ENCODE measurements at places on chromosomes 7 and 10.

- DNase-seq, result no peak
Observed at GRCh38 chr10:70583669-70584037, 18.9 kb downstream of the PRF1 start.

DNA sequence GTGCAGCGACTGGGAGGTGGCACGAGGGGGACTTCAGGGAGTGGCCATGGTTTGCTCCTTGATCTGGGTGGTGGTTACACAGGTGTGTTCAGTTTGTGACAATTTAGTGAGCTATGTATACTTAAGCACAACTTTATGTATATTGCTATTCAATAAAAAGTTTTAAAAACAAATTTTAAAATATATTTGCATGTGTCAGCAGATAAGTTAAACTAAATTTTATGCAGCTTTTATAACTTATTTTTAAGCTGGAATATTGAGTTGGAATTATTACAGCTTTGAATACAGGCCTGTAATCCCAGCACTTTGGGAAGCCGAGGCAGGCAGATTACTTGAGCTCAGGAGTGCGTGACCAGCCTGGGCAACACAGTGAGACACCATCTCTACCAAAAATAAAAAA is 5.4 kb downstream of the BAIAP2L1 start:
- DNase-seq, result no peak

DNA sequence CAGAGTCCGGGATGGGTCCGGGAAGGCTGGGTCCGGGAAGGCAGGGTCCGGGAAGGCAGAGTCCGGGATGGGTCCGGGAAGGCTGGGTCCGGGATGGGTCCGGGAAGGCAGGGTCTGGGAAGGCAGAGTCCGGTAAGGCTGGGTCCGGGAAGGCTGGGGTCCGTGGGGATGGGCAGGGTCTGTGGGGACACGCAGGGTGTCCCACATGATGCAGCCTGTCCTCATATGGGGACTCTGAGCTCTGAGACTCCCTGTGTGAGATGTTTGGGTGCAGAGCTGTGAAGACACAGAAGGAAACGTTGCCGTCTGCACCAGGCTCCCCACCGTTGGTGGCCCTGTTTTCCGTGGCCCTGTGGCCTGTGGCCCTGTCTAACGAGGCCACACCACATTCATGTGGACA is 45.7 kb upstream of the ADGRA1 start:
- no peak for DNase-seq

GRCh38 chr10:36441557-36441956 is 683.8 kb upstream of the ANKRD30A start:
- no peak for DNase-seq

GRCh38 chr10:108696792-108697477 is 1226.4 kb downstream of the XPNPEP1 start:
- DNase-seq, result no peak

DNA sequence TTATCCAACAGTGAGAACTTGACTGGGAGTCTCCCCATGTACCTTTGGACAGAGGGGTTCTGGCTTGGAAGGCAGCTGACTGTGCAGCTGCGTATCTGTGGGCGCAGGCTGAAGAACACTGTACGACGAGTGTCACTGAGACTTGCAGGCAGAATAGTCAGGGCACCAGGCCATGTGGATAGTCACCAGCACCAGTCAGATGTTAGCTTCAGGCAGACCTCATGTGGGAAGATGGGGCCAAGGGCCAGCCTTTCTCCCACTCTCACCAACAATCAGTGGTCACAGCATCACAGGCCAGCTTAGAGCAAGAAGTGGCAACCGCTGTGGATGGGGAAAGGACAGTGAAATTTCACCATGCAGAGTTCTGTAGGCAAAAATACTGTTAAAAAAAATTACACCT is 43.4 kb upstream of the GJD4 start:
- DNase-seq, result no peak

DNA sequence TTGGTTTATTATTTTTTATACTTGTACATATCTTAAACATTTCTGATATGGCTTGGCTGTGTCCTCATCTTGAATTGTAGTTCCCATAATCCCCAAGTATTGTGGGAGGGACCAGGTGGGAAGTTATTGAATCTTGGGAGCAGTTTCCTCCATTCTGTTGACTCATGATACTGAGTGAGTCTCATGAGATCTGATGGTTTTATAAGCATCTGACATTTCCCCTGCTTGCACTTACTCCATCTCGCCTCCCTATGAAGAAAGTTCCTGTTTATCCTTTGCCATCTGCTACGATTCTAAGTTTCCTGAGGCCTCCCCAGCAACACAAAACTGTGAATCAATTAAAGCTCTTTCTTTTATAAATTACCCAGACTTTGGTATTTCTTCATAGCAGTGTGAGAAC is 207.7 kb downstream of the TPK1 start:
- no peak for DNase-seq

- DNase-seq, result no peak
Observed at GRCh38 chr7:30866939-30867338, 44.7 kb upstream of the AQP1 start.

DNA sequence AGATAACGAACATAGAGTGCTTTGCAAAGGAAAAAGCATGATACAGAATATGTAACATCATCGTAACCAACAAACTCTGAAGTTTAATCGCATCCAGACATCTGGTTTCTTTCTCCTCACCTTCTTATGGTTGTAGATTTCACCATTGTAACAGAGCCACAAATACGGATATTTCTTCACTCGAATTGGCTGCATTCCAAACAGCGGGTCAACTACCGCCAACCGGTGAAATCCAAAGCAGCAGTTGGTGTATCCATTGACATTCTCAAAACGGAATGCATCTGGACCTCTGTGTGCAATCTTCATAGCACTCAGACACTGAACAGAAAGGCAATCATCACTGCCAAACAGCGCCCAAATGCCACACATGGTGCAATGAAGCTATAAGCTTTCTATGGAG is 3.4 kb downstream of the ASNS start:
- no peak for DNase-seq

DNA sequence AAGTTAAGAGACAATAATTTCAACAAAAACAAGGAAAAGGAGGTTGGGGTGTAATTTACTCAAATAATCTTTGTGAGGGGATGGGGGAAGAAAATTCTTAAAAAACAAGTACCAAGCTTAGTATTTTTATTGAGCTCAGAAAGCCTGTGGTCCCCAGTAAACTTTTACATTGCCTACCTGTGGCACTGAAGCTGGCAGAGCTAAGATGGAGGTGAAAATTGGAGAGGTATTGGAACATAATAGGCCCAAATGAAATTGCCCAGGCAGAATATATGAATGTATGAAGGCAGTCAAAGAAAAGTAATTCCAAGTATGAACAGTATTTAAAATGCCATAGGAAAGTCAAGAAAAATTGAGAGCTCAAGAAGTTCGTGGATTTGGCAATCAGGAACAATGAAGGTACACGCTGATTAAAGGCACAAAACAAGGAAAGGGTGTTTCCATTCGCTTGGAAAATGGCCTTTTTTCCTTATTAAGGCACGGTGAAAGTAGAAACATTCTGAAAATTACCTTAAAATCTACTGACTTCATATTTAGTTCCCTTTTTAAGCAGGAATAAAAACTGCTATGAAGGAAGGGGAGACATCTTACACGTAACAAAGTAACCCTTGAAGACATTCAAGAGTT is 3.4 kb upstream of the KMT2E start:
- DNase-seq, result no peak

- DNase-seq, result no peak
Observed at GRCh38 chr10:124132306-124132705, 38.9 kb upstream of the CHST15 start.

DNA sequence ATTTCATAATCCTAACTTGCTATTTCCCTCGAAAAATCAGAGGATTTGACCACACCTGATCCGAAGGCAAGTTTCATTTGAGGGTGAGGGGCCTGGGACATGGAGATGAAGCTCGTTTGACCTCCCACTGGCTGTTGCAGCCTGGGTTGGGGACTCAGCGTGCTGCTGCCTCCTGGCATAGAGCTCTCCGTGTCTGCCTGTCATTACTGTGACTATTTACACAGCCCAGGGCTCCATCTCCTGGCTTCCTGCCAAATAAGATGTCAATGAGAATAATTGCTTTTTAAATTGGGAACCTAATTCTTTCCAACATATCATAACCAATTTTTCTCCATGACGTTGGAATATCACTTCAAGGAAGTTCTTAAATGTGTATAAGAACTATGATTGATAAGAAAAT is 139.3 kb upstream of the COBL start:
- no peak for DNase-seq

DNA sequence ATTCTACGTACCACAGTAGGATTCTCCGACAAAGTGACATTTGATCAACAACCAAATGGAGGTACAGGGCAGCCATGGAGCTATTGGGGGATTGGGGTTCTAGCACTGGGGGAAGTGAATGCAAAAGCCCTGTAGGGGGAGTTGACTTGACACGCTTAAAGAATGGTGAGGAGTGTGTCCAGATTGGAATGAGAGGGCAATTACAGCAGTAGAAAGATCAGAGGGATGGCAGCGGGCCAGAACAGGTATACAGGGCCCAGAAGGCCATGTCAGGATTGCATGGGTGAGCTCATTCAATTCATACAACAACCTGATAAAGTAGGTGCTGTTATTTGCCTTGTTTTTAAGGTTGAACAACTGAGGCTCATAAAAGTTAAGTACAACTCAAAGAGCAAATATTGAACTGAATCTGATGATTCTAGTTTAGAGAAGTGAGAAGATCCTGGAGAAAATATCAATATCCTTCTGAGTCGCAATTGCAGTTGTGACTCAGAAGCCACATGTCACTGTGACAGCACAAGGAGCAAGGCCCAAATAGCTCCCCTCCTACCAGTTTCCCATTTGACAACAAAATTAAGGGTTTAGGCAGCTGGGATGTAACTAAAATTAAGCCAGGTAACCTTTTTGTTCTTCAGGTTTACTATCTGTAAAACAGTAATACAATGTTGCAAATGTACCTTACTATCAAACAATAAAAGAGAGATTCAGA is 28.0 kb upstream of the CTTNBP2 start:
- no peak for DNase-seq

DNA sequence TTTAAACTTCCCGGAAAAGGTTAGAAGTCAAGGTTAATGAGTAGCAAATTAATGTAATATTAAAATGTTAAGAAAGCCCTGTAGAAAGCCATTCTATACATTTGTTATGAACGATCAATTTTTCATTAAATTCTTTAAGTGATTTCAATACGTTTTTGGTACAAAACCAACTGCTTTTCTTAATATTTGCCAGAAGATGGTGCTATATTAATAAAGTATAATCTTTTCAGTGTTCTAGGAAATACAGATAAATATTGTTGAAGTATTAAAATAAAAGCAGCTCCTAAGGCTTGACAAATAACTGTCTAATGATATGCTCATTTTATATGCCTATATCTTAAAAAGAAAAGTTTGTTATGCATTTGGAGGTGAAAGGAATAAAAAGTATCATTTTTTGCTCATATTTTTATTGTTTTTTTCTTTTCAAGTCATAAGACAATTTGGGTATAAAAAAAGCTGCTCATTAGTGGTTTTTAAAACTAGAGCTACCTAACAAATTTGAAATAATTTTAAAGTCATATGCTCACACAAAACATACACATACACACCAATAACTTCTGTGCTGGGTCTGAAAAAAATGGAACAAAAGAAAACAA is 130.3 kb upstream of the POT1 start:
- no peak for DNase-seq

GRCh38 chr7:157526913-157527634 is 190.3 kb downstream of the DNAJB6 start:
- DNase-seq, result no peak

DNA sequence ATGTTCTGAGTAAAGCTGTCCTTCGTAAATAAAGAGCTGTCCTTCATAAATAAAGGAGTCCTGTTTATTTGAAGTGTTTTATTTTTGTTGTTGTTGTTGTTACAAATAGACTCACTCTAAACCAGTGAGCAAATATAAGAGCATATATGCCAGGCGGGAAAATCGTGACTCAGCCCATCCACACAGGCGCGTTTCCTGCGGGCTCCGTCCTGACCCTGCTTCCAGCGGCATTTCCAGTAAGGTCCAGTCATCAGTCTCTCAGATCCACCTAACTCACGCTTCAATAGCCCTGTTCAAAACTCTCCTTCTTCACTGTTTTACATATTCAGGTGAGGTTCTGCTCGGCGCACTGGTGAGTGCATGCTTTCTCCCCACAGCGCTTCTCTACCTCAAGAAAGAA is 277.2 kb upstream of the ADARB2 start:
- no peak for DNase-seq

- DNase-seq, result no peak
Observed at GRCh38 chr7:30744075-30744417, 7.9 kb upstream of the INMT start.

DNA sequence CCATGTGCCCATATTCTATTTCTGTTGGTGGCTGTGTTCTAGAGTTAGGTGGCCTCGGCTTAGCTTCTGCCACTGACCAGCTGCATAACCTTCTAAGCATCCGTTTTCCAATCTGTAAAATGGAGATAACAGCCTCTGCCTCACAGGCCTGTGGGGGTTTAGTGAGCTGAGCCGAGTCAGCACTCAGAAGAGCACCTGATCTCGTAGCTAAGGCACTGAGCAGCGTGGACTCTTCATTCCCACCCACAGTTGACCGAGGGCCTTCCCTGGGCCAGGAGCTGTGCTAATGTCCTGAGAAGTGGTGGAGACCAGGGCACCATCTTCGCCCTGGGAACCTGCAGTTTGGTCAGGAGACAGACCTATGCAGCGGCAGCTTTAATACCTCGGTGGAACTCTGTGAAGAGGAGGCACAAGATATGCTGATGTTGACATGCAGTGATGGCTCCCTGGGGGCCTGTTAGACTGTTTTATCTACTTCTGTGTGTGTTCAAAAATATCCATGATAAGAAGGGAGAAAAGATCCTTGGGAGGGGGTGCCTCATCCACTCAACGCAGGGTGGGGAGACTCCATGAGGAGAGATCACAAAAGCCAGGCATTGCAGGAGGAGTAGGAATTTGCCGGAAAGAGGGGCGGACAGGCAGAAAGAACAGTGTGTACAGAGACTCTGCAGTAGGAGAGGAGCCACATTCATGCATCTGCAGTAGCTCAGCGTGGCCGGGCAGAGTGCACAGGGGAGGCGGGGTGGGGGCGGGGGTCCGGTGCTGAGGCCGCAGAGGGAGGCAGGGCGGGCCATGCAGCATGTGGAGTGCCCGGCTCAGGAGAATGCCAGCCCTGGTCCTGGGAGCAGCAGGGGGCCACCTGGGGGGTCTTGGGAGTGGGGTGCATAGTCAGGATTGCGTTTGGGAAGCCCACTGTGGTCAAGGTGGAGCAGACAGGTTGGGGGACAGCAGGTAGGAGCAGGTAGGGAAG is 136.8 kb downstream of the C10orf105 start:
- DNase-seq, result no peak

DNA sequence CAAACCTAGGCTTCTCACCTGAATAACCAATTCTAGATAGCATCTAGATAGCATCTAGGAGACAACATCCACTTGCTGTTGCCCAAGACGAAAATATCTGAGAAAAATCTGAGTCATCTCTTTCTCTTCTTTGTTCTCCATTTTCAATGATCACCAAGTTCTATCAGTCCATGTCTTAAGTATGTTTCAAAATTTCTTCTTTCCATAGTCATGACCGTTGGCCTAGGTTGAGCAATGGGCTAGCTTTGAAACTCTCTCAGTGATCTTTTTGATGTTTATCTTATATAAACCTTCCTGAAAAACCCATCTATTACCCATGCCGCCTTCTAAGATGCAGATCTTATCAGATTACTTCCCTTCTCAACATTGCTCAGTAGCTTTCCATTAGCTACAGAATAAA is 23.4 kb upstream of the CASD1 start:
- no peak for DNase-seq

GRCh38 chr10:97737770-97738265 is 890 bp downstream of the ZFYVE27 start:
- no peak for DNase-seq

GRCh38 chr10:44891721-44892120 is 19.4 kb upstream of the TMEM72 start:
- no peak for DNase-seq
